KG1 (cell line): ENCODE measurements at places on chromosomes 2 and 18.
A peak's percentile ranks its signal among the peaks of the same experiment; 100 is the strongest.

GRCh38 chr2:7226501-7226900 is 309.3 kb downstream of the RNF144A start:
- DNase-seq = no peak

- DNase-seq = no peak
Observed at GRCh38 chr2:43430489-43430888, 165.3 kb downstream of the THADA start.

DNA sequence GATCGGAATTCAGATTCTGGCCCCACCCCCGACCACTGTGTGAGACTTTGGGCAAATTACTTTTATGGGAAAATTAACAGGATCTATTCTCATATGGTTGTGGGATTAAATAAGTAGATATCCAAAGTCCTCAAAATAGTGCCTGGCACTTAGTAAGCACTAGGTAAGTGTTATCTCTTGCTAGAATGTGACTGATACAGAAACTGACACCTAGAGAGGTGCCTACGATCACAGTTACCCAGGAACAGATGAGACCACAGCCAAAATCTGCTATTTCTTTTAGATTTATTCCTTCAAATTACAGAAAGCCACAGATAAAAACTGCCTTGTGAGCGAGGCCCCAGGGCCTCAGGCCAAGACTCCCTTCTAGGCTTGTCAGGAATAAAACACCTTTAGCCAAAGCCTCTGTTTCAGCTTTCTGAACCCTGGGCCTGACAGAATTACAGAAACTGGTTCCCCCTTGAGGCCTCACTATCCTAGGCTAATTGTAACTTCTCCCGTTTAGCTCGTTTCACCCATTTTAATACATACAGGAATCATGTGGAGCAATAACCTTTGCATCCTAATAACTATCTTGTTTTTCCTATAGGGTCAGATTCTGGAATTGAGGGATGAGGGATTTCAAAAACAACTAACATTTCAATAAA is 22.3 kb upstream of the CHMP1B start:
- DNase-seq = no peak

DNA sequence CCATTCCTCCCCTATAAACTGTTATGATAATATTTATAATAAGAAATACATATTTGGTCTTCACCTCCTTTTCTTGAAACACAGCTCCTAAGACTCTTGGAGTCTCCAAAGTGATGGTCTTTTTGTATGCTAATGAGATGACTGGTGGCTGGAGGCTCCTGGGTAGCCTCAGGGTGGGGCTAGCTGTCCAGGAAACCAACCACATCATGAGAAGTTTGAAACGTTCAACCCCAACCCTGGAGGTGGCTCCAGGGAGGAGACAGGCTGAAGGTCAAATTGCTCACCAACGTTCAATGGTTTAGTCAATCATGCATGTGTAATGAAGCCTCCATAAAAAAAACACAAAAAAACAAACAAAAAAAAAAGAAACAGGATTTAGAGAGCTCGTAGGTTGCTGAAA is 298.7 kb upstream of the MGAT5 start:
- no peak for DNase-seq

DNA sequence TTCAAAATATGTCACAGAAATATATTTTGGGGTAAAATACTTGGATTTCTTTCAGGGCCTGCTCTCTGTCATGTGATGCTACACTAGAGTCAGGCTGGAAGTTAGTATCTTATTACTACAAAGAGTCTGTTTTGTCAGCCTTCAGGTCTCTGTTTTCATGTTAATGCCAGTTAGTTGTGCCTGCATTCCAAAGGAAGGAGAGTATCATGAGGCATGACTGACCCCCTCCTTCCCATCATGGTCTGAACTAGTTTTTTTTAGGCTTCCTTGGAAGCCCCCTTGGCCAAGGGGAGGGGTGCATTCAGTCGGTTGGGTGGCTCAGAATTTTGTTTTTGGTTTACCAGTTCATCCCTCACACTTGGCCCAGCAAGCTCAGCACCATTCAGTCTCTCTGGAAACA is 318.0 kb downstream of the ALK start:
- DNase-seq = no peak

DNA sequence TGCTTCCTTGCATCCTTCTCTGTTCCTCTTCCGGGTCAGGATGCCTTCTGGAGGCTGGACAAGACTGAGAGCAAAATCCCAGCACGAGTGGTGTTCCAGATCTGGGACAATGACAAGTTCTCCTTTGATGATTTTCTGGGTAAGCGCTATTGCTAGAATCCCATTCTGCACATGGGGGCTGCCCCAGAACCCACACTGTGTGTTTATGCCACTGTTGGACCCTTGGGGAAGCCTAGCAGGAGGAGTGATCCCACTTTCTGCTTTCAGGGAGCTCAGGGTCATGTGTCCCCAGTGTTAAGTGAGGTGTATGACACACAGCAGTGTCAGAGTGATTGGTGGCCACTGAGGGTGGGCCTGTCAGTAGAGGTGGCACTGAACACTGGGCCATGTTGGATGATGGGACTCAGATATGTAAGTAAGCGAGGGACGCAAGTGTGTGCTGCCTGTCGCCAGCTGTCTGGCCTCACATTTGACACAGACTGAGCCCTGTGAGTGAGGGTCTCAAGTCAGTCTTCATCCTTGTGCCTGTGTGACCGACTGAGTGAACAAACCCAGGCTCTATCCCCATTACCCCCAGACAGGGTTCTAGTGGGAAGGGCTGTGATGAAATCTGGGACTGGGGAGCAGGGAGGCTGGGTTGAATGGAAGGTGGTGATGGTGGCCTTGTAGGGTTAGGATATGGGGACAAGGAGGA is 220.9 kb downstream of the DYSF start:
- DNase-seq = no peak

- DNase-seq = no peak
Observed at GRCh38 chr2:230706053-230706521, 6.6 kb upstream of the CAB39 start.

DNA sequence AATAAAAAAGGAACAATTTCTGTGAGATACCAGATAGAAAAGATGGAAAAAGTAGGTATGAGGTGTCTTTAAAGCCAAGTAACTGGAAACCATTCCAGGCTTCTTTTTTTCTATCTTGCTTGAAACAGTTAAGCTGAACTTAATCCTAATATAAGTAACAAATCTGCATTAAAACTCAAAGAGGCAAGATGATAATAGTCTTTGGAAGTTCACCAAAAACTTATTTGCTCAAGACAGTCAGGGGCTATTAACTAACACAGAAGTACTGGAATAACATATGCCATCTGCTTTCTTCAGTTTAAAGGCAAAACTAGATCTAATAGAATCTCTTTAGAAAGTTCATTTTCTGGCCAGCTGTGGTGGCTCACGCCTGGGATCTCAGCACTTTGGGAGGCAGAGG is 18.8 kb downstream of the PDIA6 start:
- DNase-seq = no peak

GRCh38 chr2:35415282-35415681 is 940.3 kb upstream of the CRIM1 start:
- no peak for DNase-seq

DNA sequence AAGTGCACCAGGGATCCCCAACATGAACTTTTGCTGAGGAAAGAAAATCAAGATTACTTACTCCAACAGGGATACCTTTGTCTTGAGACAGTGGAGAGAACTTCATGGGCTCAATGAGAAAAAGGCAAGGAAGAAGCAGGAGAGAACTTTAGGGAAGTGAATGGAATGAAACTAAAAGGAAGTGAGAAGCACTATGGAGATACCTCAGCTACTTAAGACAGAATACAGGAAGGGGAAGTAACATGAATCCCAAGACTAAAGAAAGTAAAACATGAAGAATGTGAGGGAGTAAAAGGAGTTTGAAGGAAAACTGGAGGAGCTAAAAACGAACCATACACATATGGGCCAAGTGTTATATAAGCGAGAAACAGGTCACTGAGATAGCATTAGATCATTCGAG is 32.4 kb upstream of the ACTR3 start:
- no peak for DNase-seq

DNA sequence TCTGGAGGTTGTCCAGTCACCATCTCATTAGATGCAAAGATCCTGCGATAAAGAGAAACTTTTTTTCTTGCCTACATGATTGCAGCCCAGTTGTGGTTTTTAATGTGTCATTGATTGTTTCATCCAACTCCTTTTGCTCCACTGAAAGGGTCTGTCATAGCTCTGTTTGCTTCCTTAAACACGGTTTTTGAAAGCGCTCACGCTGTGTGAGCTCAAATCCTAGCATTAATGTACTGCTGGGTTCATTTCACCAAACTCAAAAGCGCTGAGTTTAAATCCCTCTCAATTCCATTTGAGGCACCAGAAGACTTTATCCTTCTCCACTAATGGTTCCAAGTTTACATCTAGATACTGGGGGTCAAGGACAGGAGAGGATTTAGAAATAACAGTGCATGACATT is 53.6 kb downstream of the CDK15 start:
- DNase-seq = no peak

- DNase-seq = no peak
Observed at GRCh38 chr2:196439760-196440159, 199.8 kb upstream of the CCDC150 start.

DNA sequence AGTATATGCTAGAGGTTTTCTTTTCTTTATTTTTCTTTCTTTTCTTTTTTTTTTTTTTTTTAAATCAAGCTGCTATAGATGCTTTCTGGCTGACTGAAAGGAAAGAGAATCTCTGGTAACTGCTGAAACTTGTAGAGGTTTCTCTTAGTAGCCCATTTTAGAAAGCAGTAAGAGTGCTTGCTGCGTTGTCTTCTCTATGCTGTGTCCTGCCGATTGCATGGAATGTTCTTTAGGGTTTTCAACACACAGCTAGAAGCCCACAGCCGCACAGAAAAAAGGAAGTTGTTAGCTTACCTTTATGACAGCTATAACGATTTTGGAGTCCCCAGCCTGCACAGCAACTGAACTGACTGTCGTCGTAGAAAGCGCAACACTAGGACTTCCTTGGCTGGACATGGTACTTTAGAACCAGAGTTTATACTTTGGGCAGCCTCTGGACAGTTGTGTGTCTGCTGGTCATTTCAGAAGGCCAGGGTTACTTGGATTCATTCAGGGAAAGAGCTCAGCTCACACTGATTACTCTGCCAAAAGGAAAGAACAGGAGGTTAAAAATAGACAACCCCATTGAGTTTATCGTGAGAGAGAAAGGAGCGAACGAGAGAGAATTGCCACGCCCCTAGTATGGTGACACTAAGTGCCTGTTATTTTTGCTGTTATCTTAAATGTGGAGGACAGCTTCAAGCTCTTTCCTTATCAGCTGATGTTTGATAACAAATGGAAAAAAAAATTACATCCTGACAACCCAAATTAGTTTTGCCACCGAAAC is at the start of gene CCDC141:
TSS of gene CCDC141 (minus strand) at position 592 of the 766 bp plus-strand sequence. CDS start at position 396, 196 bp downstream.
- peak; percentile 57 for DNase-seq

DNA sequence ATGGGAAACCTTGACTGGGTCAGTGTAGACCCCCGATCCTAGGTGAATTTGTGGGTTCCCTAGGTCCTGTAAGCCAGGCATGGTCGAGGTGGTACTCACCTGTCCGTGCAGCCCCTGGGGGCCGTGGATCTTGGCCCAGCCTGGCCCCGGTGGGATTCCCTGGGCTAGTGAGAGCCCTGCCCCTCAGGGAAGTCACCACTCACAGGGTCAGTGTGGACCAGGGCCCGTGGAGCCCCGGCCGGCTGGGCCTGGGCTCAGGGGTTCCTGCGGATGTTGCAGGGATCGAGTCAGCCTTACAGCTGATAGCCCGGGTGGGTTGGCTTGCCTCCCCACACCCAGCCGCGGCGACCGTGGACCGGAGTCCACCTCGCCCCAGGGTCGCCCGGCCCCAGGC is 528 bp downstream of the ATG9A start:
- DNase-seq = no peak

DNA sequence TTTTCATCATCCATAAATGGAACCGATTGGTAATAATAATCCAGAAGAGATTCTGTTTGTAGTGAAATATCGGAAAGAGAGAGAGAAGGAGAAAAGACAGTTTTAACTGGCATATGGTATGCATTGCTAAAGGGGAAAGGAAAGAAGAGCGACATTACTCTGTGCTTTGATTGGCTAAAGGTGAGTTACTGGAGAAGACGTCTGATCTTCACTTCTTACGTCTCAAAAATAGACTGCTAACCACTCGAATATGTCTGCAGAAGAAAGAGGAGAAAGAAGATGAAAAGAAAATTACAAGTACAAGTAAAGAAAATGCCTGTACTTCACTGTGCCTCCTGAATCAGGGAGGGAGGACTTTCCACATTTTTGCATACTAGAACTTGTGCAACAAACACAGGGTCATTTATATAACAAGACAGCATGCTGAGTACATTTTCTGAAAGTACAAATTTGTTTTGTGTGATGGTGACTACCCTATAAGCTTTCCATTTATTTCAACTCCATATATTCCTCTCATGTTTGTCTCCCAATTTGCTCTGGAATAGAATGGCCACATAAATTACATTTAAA is 787.2 kb downstream of the RNF144A start:
- DNase-seq = no peak

GRCh38 chr2:1716441-1716840 is 27.9 kb downstream of the PXDN start:
- DNase-seq = no peak

DNA sequence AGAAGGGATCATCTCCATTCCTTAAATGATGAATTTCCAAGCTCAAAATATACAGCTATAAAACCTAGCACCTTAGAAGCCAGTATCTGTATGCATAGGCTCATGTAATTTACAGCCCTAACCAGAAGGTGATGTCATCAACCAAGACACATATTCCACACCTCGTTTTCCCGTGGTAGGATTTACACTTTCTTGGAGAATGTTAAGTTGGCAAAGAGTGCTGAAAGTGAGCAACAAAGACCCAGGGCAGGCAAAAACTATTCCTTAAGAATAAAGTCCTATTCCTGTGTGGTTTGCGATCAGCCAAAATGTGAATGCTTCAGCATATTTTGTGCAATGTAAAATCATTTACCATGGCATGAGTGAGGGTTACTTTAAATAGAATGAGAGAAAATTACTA is 247.1 kb downstream of the OSR1 start:
- no peak for DNase-seq

DNA sequence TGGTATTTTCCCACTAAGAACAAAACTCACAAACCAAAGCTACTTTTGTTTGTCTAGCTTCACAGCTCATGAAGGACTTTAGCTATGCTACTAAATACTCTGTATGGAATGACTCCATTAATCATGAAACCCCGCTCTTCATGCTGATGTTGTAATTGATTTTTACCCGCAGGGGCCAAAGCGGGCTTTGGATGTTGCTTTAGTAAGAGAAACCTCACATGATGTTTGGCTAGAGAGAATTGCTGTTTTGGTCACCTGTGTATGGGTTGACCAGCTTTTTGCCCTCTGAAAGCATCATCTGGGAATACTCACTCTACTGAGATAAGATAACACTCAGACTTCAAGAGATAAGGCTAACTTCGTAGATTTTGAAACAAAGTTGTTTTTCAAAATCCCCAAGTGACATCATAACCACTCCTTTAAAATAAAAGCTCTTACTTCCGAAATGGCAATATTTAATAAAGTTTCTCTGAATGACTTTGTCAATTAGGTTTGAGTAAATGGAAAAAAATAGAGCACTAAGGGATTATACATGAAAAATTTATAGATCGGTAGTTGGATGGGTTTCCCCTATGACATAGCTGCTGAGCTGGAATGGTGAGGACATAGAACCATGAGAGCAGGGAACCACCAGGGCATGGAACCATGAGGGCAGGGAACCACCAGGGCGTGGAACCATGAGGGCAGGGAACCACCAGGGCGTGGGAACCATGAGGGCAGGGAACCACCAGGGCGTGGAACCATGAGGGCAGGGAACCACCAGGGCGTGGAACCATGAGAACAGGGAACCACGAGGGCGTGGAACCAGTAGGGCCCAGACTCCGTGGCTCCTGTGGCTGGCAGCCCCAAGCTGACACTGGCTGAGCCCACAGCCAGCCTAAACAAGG is 31.9 kb downstream of the ACKR3 start:
- no peak for DNase-seq

- DNase-seq = no peak
Observed at GRCh38 chr2:973129-973528, 22.5 kb downstream of the SNTG2 start.
